IPS DF 6.9 (cell line): ENCODE measurements at places on chromosomes 5 and 9.

- DNase-seq, result no peak
Observed at GRCh38 chr5:129001841-129002526, 36.7 kb downstream of the SLC27A6 start.

DNA sequence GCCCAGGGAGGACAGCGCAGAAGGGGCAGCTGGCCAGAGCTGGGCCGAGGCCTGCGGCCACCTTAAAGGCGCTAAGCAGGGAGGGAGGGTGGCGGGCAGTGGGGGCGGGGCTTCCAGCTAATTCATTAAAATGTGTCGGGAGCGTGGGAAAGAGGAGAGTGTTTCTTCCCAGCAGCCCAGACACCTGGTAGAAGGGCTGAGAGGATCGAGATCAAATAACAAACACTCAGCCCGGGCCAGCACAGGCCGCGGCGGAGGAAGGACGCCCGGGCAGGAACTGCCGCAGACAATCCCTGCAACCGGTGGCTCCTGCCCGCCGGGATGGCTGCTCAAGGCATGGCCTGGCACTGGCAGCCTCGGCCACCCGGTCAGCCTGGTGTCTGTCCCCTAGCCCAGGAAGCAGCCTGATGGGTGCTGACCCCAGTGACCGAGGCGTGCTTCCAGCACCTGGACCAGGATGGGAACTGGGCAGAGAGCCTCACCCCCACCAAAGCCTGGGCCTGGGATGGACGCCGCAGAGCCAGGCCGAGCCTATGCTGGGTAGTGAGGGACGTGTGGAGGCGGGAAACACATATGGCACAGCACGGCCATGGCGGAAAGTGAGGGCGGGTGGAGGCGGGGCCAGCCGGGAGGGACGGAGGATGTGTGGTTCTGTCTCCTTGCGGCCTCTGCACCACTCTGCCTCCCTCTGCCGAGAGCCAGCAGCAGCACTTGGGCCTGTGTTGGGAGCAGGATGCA, 3.2 kb upstream of the NRARP start:
- no peak for DNase-seq

- DNase-seq, result no peak
Observed at GRCh38 chr5:59178071-59178470, 595.2 kb downstream of the RAB3C start.

- DNase-seq, result no peak
Observed at GRCh38 chr5:116445311-116445710, 129.3 kb downstream of the SEMA6A start.

GRCh38 chr5:33929925-33930690, 6.1 kb upstream of the RXFP3 start:
- no peak for DNase-seq

- DNase-seq, result no peak
Observed at GRCh38 chr5:78515670-78516069, 132.9 kb downstream of the LHFPL2 start.

DNA sequence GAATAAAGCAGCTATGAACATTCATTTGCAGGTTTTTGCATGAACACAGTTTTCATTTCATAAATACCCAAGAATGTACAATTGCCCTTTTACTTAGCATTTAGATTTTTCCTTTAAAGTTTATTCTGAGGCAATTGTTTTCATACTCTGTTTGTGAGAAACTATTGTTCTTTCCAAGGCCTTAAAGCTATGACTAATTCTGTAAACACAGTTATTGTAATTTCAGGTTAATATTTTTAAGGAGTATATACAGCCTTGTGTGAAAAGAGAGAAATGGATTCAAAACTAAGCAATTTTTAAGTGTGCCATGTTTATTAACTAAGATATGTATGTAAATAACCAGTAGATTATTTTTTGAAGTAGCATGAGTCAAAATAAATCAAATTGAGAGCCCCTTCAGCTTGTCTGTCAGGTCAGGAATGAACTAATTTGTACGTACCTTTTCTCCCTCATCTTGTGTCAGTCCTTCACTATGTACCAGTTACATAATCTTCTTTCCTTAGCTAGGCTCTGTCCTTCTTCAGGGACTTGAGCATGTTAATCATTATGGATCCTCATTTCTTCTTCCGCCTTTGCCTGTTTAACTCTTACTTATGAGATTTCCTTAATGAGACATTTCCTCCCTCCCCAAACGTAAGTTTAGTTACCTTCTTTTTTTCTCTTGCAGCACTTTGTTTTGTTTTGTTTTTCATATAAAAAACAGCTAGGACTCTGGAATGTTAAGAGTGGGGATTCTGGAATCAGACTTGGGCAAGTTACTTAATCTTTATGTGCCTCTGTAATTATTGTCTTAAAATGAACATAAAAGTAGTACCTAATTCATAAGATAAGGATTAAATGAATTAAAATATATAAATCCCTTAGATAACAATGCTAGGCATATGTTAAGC, 63.6 kb downstream of the NIPBL start:
- DNase-seq, result no peak

DNA sequence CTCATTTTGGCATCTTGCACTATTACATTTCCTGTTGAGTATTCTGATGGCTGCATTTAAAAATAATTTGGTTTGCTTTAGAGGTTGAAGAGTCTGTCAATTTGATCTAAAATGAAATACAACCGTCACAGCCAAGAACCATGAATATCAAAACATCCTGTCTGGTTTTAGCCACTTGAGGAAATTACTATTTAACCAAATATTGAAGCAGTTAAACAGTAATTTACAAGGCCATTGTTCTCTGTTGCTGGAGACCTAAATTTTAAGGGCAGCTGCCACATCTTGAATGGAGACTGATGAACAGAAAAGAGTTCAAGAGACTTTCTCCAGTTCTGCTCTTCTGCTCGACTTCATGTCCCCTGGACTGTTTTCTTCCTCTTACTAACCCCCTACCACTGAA, 549.4 kb downstream of the LRRC70 start:
- no peak for DNase-seq

GRCh38 chr9:89360465-89360864, 42.2 kb downstream of the SECISBP2 start:
- no peak for DNase-seq

GRCh38 chr5:145856285-145856818, 16.5 kb downstream of the GRXCR2 start:
- peak; percentile 60 for DNase-seq

DNA sequence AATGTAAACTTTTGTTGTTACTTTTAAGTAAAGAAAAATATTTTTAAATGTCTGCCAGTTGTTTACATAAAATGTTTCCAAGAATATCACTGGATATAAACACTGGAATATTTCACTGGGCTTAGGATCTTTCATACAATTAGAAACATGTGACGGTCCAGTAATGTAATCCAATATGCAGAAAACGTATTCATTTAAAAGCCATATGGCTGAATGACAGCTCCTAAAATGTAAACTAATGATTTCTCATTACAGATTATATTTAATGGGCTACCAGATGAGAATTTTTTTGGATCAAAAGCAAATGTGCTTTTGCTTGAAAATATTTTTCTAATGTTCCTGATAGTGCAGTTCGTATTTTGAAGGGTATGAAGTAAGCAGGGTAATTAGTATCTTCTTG, 124.3 kb downstream of the TTC39B start:
- DNase-seq, result no peak

GRCh38 chr9:131943351-131943841, 136.3 kb downstream of the MED27 start:
- DNase-seq, result no peak

GRCh38 chr9:101650142-101650541, 55.4 kb upstream of the PPP3R2 start:
- DNase-seq, result no peak

- DNase-seq, result no peak
Observed at GRCh38 chr5:2779459-2779858, 28.0 kb upstream of the IRX2 start.

GRCh38 chr5:154714266-154714986, 40.8 kb upstream of the LARP1 start:
- DNase-seq, result no peak

GRCh38 chr5:171418982-171419687, at the start of gene FGF18:
TSS of gene FGF18 (plus strand) at chr5:171419647. CDS start at chr5:171420200, 553 bp downstream.
- DNase-seq, result no peak

DNA sequence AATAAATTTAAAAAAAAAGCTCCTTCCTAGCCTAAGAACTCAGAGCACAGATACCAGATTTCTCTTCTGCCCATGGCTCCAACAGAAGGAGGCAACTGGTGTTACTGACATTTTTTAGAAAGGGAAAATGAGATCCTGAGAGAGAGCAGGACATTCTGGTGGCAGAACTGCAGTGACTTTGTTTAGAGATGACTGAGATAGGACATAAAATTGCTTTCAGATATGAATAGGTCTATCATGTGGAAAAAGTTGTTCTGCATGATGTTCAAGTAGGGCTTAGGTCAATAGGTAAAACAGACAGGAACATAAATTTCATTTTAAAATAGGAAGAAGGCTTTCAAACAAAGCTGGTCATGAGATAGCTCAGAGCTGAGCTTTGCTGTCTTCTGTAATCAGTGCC, 49.6 kb downstream of the NIPAL4 start:
- DNase-seq, result no peak

- DNase-seq, result no peak
Observed at GRCh38 chr9:99004717-99005460, 61.2 kb downstream of the COL15A1 start.

DNA sequence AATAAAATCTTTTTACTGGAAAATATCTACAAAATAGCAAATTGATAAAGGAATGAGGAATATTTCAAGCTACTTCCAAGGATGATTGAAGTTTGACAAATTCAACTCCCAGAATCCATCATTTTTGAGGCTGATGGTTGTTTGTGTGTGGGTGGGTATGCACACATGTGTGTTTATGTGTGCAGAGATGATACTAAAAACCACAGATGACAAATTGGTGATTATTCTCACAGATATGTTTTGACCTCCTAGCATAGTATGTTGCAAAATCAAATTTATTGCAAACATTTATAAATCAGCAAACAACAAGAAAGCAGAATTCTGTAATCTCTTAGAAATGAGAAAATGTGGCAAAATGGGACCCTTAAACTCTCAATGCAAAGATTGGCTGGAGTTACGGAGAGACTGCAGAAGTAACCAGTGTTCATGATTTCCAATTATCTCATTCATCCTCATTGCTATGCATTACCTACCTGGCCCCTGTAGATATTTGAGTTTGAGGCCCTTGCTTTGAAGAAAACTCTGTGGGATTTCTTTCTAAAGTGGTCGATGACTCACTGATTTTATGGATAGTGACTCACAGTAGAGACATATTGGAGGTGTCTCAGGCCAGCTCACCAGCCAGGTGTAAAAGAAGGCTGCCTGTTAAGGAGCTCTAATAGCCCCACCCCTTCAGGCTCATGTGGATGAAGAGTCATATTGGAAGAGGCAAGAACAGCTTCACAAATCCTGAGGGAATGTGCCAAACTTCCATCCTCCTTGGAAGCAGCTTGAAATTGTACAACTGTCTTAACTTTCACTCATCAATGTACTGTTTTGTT, 44.6 kb upstream of the TMC1 start:
- no peak for DNase-seq

DNA sequence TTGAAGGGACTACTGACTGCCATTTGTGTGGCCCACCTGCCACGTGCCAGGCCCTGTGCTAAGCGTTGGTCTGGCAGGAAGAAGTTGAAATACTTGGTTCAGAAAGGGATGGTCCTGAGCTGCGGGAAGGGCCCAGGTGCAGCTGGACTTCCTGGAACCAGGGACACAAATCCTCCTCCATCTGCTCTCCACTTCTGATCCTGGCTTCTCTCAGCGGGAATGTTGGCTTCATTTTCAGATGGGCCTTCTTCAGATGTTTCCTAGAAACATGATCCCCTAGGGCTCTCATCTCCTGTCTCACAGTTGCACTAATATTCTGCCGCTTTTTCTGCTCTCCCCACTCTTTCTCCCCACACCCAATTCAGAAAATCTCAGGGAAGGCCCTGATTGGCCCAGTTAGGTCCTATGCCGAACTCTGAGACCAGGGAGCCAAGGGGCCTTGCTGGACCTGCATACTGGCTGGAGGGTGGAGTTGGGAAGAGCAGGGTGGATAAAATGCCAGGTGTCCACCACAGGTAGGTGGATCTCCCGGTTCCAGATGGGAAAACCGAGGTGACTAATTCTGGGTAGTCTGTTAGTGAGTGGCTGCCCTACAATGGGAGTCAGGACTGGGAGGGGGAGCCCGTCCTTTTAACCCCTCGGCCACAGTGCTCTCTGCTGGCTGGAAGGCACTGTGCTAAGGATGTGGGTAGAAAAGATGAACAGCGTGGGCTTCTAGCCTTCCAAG, 19.4 kb downstream of the PSAT1 start:
- DNase-seq, result no peak

DNA sequence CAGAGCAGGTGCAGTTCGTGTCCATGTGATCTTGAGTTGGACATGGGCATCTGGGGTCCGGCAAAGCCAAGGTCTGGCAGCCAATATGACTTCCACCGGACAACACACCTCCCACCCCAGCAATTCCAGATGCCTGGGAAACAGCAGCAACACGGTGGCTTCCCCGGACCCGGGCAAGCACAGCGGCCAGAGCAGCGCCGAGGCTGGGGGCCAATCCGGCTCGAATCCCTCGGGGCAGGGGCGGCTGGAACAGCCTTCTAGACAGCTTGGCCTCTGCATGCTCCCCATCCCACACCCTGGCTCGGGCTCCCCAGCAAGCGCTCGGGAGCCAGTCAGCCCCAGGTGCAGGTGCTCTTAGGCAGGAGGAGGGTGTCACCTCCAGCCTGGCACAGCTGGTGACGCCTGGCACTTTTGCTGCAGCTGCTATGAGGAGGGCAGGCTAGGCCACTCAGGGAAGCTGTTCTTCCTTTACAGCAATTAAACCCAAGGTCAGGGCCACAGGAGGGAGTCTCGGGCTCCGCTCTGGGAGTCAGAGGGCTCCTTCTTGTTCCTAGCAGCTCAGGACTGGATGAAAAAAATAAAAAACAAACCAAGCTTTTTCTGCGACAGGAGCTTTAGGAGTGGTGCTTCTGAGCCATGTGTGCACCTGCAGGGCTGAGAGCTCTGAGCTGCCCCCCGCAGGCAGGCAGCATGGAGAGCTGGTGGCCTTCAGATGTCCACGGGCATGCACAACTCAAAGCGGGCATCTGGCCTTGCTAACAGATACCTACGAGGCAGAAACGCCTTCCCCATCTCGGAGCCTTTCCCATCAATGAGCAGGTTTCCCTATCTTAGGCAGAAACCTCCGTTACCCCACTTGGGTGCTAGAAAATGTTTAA, 28.2 kb downstream of the DBH start:
- no peak for DNase-seq

DNA sequence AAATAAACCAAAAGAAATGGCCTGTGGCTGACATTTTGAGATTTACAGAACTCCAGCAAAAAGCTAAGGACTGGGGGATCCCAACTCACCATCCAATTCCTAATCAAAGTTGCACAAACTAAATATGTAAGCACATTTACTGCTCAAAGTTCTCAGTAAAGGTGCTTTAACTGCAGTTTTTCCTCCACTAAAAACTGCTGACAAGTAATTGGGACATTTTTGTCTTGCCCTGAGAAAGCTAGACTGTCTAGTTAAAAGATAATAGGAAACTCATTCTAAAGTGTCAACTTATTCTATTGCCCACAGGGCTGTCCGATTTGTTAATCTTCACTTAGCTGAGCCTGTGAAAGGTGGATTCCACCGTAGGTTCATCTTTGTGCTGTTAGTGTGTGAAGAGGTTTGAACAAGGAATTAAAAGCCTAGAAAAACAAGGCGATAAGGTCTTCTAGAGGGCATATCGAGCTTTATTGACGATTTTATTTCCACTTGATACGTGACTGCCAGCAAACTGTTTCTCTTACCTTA, 1.0 kb downstream of the DOCK8 start:
- DNase-seq, result no peak

- DNase-seq, result no peak
Observed at GRCh38 chr9:100084734-100085133, 14.1 kb downstream of the ERP44 start.
